AG09309 (cell line): ENCODE measurements at places on chromosomes 6 and 20.
A peak's percentile ranks its signal among the peaks of the same experiment; 100 is the strongest.

GRCh38 chr6:166262743-166263515 is 45.3 kb downstream of the PRR18 start:
- no peak for DNase-seq

GRCh38 chr6:99270826-99271225 is 78.6 kb downstream of the FAXC start:
- DNase-seq = no peak

GRCh38 chr6:227074-227782 is 65.1 kb upstream of the DUSP22 start:
- no peak for DNase-seq

GRCh38 chr6:107132330-107132954 is 17.1 kb upstream of the BEND3 start:
- DNase-seq = no peak

- DNase-seq = no peak
Measured at GRCh38 chr6:12537389-12537788, 179.2 kb upstream of the PHACTR1 start.

- no peak for DNase-seq
Measured at GRCh38 chr6:53020005-53020744, 25.1 kb upstream of the GSTA4 start.

DNA sequence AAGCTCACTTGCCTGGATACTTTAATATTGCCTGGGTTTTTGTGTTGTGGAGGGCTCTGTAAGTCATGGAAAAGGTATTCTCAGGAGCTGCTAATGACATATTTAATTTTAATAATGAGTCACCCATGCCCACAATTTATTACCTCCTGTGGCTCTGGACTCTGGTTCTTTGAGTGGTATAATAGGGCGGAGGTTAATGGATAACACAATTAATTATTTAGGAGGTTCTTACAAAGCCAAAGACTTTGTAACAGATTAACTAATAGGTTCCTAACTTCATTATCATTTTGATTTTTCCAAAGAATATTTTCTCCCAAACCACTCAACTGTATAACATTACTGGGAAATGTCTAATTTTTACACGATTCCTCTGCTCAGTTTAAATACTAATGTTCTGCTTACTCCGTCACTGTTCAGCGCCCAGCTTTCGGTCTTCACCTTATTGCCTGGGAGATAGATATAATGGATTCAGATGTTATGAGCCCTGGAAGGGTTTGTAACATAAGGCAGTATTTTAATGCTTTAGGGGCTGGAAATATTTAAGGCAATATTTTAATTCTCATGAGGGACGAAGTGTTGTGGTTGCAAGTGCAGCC is 29.4 kb downstream of the PHACTR3 start:
- DNase-seq = no peak

GRCh38 chr6:22356362-22356940 is 59.6 kb upstream of the PRL start:
- no peak for DNase-seq

DNA sequence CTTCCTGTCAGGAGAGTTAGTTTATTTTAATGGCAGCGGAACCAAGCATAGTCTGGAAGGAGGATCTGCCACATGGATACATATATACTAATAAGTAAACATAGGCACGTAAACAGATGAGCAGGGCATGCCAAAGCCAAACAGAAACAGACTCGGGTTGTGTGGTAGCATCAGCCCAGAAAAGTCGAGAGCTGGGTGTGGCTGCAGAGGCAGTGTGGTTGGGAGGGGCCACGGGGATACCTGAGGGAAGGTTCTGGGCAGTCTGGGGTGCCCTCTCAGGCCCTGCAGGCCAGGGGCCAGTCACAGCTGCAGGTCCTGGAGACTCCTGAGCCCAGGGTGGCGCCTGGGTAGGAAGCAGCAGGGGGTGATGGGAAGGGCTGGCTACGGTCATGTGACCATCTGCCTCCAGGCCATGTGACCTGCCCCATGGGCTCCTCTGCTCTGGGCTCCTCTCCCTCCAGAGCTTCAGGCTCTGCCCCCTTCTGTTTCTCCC is 42.8 kb upstream of the MRPS10 start:
- no peak for DNase-seq

GRCh38 chr6:168196385-168196860 is 117.4 kb upstream of the FRMD1 start:
- DNase-seq = no peak

- DNase-seq = peak; percentile 42
Measured at GRCh38 chr6:84462698-84463097, 235.3 kb upstream of the CEP162 start.

GRCh38 chr6:126147291-126147815 is 161.0 kb downstream of the TRMT11 start:
- DNase-seq = no peak

DNA sequence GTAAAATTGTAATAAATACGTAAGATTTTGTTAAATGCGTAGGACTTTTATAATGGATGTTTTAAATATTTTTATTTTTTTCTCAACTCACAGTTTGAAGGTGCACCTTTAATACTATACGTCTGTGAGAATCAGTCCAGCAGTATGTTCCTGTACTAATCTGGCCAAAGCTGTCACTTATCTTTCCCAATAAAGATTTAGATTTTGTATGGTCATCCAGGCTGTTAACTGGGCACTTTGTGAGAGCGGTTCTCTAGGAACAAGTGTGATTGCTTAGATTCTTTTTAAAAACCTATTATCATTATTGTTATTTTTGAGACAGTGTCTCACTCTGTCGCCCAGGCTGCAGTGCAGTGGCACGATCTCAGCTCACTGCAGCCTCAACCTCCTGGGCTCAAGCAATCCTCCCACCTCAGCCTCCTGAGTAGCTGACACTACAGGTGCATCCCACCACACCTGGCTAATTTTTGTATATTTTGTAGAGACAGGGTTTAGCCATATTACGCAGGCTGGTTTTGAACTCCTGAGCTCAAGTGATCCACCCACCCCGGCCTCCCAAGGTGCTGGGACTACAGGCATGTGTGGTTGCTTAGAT is 1.7 kb downstream of the DCBLD1 start:
- DNase-seq = no peak

- no peak for DNase-seq
Measured at GRCh38 chr20:16801919-16802651, 53.9 kb downstream of the OTOR start.

GRCh38 chr6:14930366-14930989 is 315.4 kb upstream of the JARID2 start:
- no peak for DNase-seq

GRCh38 chr6:78995946-78996345 is 82.1 kb downstream of the PHIP start:
- no peak for DNase-seq

GRCh38 chr20:45012682-45013302 is 46.5 kb downstream of the STK4 start:
- no peak for DNase-seq

DNA sequence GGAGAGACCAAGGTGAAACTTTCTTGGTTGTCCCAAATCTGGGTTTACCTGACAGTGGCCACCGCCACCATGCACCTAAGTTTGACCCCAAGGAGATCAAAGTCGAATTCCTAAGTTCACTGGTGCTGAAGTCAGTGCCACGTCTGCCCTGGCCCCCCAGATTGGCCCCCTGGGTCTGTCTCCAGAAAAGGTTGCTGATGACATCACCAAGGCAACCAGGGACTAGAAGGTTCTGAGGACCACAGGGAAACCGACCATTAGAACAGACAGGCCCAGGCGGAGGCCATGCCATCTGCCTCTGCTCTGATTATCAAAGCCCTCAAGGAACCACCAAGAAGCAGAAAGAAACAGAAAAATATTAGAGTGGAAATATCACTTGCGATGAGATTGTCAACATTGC is 91.2 kb downstream of the DLL1 start:
- DNase-seq = no peak

DNA sequence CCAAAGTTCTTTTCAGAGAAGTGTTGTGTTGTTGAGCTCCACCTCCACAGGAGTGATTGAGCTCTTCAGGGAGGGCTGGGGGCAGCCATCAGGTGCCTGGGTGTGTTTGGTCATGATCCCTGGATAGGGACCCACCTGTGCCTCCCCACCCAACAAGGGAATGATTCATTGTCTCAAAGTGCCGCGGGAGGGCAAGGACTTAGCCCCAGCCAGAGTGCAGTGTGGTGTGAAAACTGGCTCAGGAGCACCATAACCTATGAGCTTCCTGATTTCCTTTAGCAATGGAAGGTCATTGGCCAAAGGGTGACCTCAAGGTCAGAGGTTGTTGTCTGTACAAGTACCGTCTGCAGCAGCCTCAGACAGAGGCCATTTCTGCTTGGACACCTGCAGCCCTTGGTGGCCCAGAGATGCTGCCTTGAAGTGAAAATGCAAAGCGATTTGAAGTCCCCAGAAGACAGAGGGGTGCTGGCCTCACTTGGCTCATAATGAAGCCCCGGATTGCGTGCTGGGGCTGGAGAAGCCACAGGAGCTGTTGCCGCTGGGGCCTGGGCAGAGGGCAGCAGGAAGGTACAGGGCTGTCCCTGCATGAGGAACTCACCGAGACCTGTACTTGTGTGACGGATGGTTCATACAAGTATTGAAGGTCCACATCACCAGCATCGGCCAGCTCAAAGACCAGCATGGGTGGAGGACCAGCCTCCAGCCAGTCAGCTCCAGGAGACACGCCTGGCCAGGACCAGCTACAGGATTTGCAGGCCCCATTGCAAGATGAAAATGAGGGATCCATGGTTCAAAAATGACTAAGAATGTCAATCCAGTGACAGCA is 100.6 kb upstream of the DUSP22 start:
- DNase-seq = no peak

GRCh38 chr6:127924440-127924839 is 23.6 kb upstream of the THEMIS start:
- DNase-seq = no peak

DNA sequence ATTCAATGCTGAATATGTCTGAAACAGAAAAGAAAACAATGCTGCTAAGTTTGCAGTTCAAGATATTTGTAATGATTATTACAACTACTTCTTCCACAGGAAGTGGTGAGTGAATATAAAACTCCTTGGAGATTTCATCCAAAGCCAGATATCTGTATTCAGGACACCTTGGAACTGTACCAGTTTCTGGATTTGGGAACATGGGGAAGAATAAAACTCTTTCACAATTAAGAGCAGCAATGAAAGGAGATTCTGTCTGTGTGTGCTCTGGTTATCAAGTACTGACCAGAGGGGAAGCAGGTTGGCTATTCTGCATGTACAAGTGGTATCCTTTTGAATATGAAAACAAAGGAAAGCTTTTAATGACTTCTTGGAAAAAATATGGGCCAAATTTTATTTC is 21.1 kb downstream of the ELOVL2 start:
- DNase-seq = no peak

- DNase-seq = no peak
Measured at GRCh38 chr6:136945072-136945471, 23.0 kb downstream of the SLC35D3 start.

GRCh38 chr6:121633309-121633708 is 197.9 kb downstream of the GJA1 start:
- no peak for DNase-seq

GRCh38 chr6:4270776-4271175 is 135.4 kb upstream of the ECI2 start:
- DNase-seq = peak; percentile 13

DNA sequence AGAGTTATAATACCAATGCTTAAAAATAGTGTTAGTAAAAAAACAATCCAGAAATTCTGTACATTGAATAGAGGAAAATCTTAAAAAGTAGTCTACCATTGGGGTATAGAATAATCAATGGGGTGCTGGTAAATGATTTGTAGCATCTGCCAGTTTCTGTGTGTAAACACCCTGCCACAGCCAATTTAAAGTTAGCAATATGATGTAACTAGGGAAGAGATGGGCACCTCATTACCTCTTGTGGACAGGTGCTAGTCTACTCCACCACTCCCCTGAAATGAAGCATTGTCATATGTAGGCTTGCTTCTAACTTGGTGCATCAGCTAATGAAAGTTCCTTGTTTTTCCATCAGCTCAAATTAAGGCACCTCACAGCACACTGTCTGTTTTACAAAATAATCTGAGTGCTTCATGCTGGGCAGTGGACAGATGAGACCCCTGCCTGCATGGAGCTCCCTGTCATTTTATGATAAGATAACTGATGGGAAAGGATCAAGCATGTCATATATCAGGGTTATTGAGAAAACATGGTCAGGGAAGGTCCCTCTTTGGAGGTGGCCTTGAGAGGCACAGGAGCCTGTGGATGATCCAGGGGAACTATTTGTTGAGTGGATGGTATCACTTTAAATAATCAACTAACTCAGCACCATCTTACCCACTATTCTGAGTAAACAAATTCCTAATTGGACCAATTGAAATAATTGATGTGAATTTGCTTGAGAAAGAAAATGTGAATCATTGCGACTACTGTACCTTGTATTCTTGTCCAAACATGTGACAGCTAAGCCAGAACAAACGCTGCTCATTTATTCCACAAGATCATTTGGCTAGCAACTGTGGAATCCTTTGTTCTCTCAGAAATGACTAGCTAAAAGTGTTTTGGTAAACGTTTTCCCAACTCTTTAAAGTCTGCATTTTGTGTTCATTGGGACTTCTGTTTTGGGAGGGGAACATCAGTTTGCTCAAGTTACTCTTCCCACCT is 45.9 kb upstream of the CSE1L start:
- no peak for DNase-seq

DNA sequence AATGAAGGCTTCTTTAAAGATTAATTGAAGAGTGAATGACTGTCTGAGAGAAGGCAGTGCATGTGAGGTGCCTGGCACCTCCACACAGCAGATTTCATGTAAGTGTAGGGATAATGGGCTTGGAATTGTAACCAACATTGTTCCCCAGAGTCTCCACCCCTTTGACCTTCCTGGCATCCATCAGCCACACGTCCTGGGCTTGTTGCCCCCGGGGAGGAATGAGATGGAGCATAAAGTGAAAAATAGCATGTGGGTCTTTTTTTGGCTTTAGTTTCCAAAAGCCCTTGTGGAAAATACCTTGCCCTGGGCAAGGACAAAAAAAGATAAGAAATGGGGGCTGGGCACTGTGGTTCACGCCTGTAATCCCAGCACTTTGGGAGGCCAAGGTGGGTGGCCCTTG is 242.2 kb upstream of the ECI2 start:
- DNase-seq = no peak

DNA sequence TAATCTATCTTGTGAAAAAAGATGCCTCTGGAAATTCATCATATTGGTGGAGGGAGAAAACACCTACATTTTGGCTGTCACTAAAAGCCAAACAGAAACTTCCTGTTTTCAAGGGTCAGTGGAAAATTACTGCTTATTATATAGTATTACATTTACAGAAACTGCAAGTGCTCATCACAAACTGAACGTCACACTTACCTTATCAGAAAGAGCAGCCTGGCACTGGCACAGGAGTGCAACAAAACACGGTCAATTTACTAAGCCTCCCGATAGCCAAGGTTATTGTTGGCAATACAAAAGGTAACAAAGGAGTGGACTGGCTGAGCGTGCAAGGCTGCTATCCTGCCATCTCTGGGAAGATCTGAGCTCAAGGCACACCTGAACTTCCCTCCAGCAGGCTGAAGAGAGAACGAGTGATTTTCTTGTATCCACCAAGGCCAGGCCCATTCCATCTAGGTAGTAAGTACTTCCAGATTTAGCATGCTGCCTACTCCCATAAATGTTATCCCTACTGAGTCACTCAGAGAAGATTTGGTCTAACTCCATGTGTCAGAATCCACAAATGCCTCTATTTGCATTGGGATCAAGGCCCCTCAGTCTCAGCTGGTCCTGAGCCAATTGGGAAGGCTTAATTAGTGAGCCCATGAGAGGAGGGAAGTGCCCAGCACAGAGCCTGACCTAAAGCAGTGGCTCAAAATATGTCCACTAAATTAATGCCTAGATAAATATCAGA is 399.8 kb downstream of the BTBD9 start:
- DNase-seq = no peak
